ENCODE measurements at places on chromosomes 4 and X.

DNA sequence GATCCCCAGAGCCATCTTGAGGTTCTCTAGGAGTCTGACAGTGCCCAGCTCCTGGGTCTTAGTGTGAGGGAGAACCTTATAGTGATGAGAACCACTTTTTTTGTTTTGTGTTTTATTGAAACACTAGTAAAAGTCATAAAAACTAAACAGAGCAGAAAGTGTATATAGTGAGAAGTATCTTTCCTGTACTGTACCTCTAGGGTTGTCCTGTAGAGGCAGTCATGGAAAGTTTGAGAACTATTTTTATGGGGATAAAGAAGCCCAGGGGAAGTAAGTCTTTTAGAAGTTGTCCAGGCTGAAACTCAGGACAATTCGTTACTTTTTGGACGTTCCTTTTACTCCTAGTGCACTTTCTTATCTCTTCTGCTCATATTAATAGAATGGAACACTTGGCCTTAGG lies 40.9 kb downstream of the ADH5 start:
- no peak overlapping the region for H3K4me3 ChIP-seq
- no peak for DNase-seq
- H3K27ac ChIP-seq = peak overlapping the region; percentile 26
- H3K36me3 ChIP-seq = peaks cover 75% of the 10 kb centered on the region
- H3K4me1 ChIP-seq = peaks cover 31% of the 10 kb centered on the region

DNA sequence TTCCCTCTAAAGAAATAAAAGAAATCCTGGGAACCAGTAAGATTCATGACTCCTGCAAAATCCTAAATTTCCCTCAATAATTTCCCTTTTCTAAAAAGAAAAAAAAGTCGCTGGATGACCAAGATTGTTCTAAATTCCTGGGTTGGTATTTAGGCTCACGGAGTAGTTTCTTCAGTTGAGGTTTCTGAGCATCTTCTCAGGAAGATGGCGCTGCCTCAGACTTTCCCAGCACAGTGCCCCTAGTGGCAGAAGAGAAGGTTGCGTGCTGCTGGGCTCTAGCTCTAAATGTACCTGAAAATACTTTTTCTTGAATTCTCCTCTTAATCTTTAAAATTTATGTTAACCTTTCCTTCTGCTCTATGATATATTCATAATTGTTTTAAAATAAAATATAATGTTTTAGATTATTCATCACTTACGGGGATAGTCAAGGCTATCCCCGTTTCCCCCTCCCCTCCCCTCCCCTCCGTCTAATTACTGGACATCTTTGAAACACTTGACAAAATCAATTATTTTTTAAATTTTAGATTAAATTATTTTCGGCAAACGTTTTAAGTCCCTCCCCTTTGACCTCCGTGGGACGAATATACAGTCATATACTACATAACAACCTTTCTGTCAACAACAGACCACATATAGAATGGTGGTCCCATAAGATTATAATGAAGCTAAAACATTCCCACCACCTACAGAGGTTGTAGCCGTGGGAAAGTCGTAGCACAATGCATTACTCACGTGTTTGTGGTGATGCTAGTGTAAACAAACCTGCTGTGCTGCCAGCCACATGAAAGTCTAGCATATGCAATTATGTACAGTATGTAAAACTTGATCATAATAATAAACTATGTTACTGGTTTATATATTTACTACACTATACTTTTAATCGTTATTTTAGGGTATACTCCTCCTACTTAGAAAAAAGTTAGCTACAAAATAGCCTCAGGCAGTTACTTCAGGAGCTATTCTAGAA lies 41.0 kb upstream of the GATB start:
- H3K27ac ChIP-seq = no peak overlapping the region
- H3K27me3 ChIP-seq = no peaks in the 10 kb centered on the region
- DNase-seq = peak; percentile 61
- H3K36me3 ChIP-seq = no peaks in the 10 kb centered on the region
- H3K4me1 ChIP-seq = no peaks in the 10 kb centered on the region
- no peak overlapping the region for H3K4me3 ChIP-seq

DNA sequence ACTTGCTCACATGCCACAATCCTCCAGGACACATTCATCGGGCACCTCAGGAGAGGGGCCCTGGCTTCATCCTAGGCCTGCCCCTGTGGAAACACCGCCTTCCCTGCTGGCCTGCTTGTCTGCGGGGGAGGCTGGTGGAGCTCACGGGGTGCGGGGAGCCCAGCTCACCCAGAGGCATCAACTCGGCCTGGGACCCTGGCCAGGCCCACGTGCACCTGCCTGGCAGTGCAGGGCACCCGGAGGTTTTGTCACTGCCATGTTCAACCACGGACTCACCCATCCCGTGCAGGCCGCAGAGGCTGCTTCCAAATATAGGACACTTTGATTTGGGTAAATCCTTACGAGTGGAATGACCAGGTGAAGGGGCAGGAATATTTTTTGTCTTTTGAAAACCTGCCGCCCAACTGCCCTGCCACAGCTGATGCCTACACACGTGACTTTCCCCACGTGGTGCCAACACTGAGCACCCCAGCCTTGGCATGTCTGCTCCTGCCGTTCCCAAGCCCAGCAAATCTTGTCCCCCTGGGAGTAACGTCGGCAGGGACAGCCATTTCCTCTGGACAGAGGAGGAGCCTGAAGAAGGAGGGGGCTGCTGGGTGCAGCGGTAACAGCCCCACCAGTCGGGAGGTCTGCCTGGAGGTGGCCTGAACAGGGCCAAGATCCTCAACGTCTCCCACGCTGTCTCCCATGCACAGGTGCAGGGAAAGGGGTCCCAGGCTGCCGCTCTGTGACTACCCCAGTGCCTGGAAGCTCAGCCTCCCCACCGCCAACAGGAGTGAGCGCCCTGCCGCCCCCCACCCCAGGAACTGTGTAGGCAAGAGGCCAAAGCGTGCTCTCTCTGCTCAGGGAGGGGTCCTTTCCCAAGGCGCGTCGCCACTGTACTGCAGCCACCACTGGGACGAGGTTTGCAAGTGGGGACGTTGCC lies 8.5 kb downstream of the MXD4 start:
- H3K4me1 ChIP-seq = no peaks in the 10 kb centered on the region
- no peaks in the 10 kb centered on the region for H3K27me3 ChIP-seq
- no peak overlapping the region for H3K4me3 ChIP-seq
- DNase-seq = peak; percentile 4
- no peak overlapping the region for H3K27ac ChIP-seq
- no peaks in the 10 kb centered on the region for H3K36me3 ChIP-seq

DNA sequence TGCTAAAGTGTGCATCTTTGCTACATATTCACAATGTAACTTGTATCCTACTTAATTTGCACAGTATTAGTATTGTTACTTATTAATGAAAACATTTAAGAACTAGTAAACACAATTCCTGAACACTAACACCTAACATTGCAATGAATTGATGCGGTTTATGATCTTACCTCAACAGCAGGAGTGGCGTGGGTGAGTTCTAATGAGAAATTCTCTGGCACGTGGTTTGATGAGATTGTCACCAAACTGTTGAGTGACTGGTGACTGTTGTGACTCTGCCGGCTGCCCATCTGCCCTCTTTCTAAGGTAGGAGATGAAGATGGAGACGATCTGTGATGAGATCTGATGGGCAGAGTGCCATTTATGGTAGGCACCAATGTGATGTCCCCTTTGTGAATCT lies 2.9 kb downstream of the PCDH18 start:
- H3K27me3 ChIP-seq = no peaks in the 10 kb centered on the region
- no peak for DNase-seq
- H3K36me3 ChIP-seq = no peaks in the 10 kb centered on the region
- H3K4me3 ChIP-seq = no peak overlapping the region
- H3K27ac ChIP-seq = no peak overlapping the region
- H3K4me1 ChIP-seq = peaks cover 2% of the 10 kb centered on the region

DNA sequence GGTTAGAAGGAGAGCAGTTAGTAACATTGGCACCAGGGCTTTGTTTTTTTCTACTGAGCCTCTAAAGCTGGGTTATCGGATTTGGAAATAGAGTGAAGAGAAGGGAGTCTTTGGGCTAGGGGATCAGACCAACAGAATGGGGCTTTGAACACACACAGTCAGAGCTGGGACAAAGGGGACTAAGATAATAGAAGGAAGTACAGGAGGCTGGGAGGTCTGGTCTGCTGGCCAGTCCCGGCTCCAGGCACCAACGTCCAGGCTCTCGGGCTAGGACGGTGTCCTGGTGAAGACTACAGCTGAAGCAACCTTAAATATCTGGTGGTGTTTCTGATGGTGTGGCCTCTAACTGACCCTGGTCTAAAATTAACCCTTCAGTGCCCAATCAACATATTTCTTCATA lies 57.5 kb downstream of the HHIP start:
- H3K36me3 ChIP-seq = no peaks in the 10 kb centered on the region
- no peaks in the 10 kb centered on the region for H3K4me1 ChIP-seq
- H3K4me3 ChIP-seq = no peak overlapping the region
- H3K27me3 ChIP-seq = no peaks in the 10 kb centered on the region
- H3K27ac ChIP-seq = no peak overlapping the region
- DNase-seq = no peak

DNA sequence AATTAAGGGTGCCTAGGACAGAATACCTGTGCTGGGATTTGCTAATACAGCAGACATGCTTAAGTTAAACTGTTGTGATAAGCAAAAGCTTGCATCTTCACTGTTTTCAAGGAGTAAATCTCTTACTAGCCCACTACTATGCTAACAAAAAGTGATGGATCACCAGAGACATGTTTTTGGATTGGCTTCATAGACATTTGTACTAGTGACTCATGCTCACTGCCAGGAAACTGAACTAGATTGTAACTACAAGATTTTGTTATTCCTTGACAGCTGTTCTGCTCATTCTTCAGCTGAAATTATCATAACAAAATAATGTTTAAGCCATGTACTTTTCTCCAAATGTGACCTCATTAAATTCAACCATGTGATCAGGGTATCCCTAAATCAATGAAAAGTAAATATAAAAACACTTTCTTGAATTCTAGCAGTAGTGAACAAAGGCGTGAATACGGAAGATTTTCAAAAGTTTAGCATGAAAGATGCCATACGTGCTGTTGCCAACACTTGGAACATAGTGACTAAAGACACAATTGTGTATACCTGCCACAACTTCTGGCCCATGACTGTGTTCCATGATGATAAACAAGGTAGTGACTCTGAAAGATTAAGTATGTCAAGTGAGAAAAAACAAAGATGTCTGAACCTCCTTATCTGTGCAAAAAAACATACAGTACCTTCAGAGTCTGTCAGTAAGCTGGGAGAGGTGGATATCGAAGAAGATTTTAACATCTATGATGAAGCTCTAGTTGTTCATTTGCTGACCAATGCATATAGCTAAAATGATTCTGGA lies 154.0 kb downstream of the BTC start:
- no peak overlapping the region for H3K27ac ChIP-seq
- DNase-seq = no peak
- H3K4me1 ChIP-seq = no peaks in the 10 kb centered on the region
- H3K36me3 ChIP-seq = no peaks in the 10 kb centered on the region
- no peak overlapping the region for H3K4me3 ChIP-seq
- peaks cover 3% of the 10 kb centered on the region for H3K27me3 ChIP-seq
